ENCODE measurements at places on chromosomes 13 and 19.
A peak's percentile ranks its signal among the peaks of the same experiment; 100 is the strongest.

DNA sequence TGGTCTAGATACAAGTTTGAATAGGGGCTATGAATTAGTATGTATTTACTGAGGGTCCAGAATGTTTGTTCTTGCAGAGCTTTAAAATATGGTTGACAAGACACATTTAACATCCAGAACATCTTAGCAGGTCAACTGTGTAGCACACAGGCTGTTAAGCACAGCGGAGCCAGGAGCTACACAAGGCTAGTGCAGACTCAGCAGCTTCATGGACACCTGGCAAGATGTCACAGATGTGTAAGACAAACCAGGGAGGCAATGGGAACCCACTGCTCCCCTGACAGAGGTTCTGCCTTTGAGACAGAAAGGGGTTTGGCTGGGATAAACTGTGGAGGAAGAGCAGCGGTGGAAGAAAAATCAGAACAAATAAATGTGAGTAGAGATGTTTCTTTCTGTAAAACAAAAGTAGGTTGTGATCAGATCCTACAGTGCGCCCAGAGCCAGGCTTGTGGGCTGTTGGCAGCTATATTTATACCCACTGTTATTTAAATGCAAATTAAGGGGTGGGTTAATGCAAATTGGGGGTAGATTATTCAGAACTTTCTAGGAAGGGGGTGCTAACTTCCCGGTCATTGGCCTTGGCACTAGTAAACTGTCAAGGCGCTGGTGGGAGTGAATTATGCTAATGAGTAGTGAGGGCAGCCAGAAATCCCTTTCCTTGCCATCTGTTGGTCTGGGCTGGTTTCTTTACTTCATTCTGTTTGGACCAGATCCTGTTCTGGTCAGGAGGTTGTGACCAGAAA, 33.0 kb downstream of the MIPEP start:
- no peak for DNase-seq
- H3K36me3 ChIP-seq: peaks cover 17% of the 10 kb centered on the region
- H3K4me3 ChIP-seq: no peak overlapping the region
- H3K27ac ChIP-seq: no peak overlapping the region

GRCh38 chr13:75637181-75637750, 1.1 kb downstream of the LMO7 start:
- H3K36me3 ChIP-seq: no peaks in the 10 kb centered on the region
- H3K4me3 ChIP-seq: peak overlapping the region; percentile 77
- H3K4me1 ChIP-seq: peaks cover 13% of the 10 kb centered on the region

DNA sequence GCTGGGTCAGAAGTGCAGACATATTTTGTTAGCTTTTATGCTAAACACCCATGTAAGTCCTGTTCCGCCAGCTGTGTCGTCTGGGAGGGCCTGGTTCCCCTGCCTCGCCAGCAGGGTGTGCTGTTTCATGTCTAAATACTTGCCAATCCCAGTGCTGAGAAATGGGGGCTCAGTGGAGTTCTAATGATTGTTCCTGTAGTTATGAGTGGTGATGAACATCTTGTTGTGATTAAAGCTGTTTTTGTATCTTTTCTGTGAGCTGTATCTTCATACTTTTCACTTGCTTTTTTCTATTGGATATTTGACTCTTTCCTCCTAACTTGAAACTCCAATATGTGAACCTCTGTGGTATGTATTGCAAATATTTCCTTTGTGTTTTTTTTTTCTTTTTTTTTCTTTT, 32.7 kb downstream of the KDM4B start:
- no peak overlapping the region for H3K4me3 ChIP-seq
- no peaks in the 10 kb centered on the region for H3K36me3 ChIP-seq
- no peak overlapping the region for H3K27ac ChIP-seq
- H3K27me3 ChIP-seq: peaks cover 1% of the 10 kb centered on the region
- H3K4me1 ChIP-seq: peaks cover 38% of the 10 kb centered on the region
- peak; percentile 11 for DNase-seq

GRCh38 chr13:29504691-29505090, 90.8 kb downstream of the SLC7A1 start:
- no peak for DNase-seq
- no peak overlapping the region for H3K4me3 ChIP-seq
- no peaks in the 10 kb centered on the region for H3K36me3 ChIP-seq
- no peak overlapping the region for H3K27ac ChIP-seq
- H3K27me3 ChIP-seq: no peaks in the 10 kb centered on the region

- peak overlapping the region; percentile 97 for H3K27ac ChIP-seq
- H3K4me1 ChIP-seq: peaks cover 40% of the 10 kb centered on the region
- H3K4me3 ChIP-seq: peak overlapping the region; percentile 100
- peak; percentile 76 for DNase-seq
- peaks cover 43% of the 10 kb centered on the region for H3K36me3 ChIP-seq
- H3K27me3 ChIP-seq: peaks cover 51% of the 10 kb centered on the region
These were observed 2.0 kb downstream of the KLF2 start for GRCh38 chr19:16326401-16327168.

GRCh38 chr13:112658808-112659207, 31.0 kb upstream of the ATP11A start:
- peaks cover 6% of the 10 kb centered on the region for H3K27me3 ChIP-seq
- no peak overlapping the region for H3K4me3 ChIP-seq
- no peaks in the 10 kb centered on the region for H3K36me3 ChIP-seq
- DNase-seq: no peak
- no peak overlapping the region for H3K27ac ChIP-seq
